ENCODE measurements at places on chromosomes 1 and 21. TPM values are rescaled to one million over a fixed set of nuclear protein-coding genes. Genes with fewer than 3 reads are reported as not detected.

Gene TMEM51
- 11.9 TPM for total RNA-seq

Gene GPR37L1
- total RNA-seq: not detected

Gene CCDC27
- not detected for total RNA-seq

Gene OSCP1
- total RNA-seq: 4.5 TPM

Gene FAM3B
- total RNA-seq: not detected

Gene CRYAA
- not detected for total RNA-seq

Gene WDR64
- not detected for total RNA-seq

Gene IRF6
- 0.44 TPM for total RNA-seq

Gene ARHGEF16
- total RNA-seq: 0.80 TPM

Gene TRIM67
- not detected for total RNA-seq

Gene PLCH2
- not detected for total RNA-seq

Gene IQGAP3
- 39.4 TPM for total RNA-seq

Gene CDC20
- total RNA-seq: 174 TPM

Gene ST6GALNAC5
- not detected for total RNA-seq

Gene ASPM
- total RNA-seq: 40.8 TPM

Gene SIM2
- total RNA-seq: 0.10 TPM

Gene TTC22
- total RNA-seq: not detected

Gene RIPK4
- not detected for total RNA-seq

Gene GBP6
- not detected for total RNA-seq

Gene FAM177B
- total RNA-seq: not detected

Gene P3H1
- 76.6 TPM for total RNA-seq

Gene MROH7
- total RNA-seq: not detected

Gene CRNN
- not detected for total RNA-seq

Gene C1orf210
- total RNA-seq: not detected

Gene KLHDC9
- total RNA-seq: 1.1 TPM

Gene AMY1C
- total RNA-seq: not detected

Gene IL19
- not detected for total RNA-seq

Gene KRTAP19-3
- total RNA-seq: not detected

Gene PCNX2
- 3.9 TPM for total RNA-seq

Gene SPRR4
- not detected for total RNA-seq

Gene TNNT2
- not detected for total RNA-seq

Gene ARHGAP30
- total RNA-seq: 0.20 TPM

Gene MEX3A
- 2.8 TPM for total RNA-seq

Gene PGD
- total RNA-seq: 324 TPM

Gene STYXL2
- total RNA-seq: not detected

Gene LIPI
- total RNA-seq: not detected

Gene ATAD3C
- total RNA-seq: not detected

Gene AIRE
- total RNA-seq: not detected

Gene ATP8B2
- total RNA-seq: 59.0 TPM

Gene KLHDC7A
- total RNA-seq: not detected

Gene BACE2
- total RNA-seq: 238 TPM

Gene RPL22
- total RNA-seq: 140 TPM

Gene GBP4
- total RNA-seq: 22.5 TPM
